ENCODE measurements at places on chromosomes 16 and 17.

DNA sequence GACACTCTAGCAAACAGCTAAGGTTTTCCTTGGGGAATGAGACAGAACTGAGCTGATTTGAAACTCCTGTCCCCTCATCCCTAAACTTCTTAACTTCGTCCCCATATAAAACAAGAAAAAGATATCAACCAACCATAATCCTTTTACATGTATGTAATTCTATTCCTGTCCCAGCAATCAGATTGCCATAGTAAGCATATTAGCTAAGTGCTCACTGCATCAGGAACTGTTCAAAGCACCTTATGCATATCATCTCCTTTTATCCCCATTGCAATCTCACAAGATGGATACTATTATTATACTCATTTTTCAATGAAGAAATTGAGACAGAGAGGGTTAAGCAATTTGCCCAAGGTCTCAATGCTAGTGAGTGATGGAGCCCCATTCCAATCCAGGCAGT lies 6.8 kb downstream of the KIF18B start:
- no peak for DNase-seq

DNA sequence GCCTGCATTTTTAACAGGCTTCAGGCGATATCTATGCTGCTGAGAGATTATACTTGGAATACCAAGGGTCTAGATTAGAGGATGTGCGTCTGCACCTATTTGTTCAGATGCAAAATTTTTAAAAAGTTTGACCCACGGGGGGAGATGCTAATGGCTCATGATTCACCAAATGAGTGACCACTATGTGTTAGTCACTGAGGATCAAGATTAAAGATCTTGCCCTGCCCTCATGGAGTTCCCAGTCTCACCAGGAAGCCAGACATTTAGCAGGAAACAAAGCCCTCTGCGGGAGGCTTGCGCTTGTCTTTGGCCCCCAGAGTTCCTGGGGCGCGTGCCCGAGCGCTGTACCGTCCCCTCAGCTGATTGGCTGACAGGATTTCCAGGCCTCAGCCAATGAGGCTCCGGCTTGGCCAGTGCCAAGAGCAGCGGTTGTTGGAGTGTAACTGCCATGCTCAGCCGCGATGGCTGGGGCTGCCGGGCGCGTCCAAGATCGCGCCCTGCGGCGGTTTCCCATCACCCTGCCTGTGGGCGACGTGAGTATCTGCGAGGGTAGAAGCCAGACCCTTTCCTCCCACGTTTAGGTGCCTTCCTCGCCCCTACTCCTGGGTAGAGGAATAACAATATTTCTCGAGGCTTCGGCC lies 4.5 kb upstream of the DDX19B start:
- no peak for DNase-seq

DNA sequence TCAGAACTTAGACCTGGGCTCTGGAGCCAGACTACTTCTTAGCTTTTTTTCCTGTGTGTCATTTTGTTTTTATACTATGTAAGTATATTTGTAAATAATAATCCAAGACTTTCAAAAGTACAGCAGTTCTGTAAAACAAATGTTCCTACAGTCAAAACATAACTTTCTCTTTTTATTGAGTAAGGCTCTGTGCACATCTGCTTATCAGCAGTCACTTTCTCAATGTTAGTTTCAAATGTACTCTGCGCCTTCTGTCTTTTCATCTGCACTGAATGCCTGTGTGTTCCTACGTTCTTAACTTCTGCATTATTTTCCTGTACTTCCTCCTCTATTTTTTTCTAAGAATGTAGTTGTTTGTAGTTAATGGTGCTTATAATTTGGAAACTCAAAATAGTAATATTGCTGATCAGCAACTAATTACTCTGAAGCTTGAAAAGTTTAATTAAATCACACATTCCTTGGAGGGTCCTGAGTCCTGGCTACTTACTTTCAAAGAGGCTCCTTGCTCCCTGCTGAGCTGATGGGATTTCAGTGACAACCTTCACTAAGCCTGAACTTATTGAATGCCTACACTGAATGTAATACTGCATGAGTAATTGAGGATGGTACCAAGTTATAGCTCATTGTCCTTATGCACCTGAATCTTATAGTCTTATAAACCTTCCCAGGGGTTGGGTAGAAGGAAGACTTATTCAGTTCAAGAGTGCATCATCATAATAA lies 329.9 kb downstream of the KCNJ2 start:
- no peak for DNase-seq

DNA sequence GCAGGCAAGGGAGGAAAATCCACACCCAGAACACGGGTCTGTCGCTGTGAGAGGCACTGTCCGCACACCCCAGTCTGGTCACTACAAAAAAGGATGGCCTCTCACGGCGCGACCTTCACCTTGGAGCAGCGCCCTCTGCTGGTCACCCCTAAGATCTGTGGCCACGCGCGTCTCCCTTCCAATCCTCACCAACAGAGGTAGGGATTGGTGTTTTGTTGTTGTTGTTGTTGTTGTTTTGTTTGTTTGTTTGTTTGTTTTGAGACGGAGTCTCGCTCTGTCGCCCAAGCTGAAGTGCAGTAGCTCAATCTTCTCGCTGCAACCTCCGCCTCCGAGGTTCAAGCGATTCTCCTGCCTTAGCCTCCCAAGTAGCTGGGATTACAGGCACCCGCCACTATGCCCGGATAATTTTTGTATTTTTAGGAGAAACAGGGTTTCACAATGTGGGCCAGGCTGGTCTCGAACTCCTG lies 15.0 kb upstream of the C17orf58 start:
- no peak for DNase-seq
